ENCODE measurements at places on chromosomes 3 and 15.

GRCh38 chr15:22958487-22959280 is 21.5 kb downstream of the CYFIP1 start:
- DNase-seq: no peak

GRCh38 chr3:23987356-23987755 is 42.3 kb downstream of the NR1D2 start:
- DNase-seq: no peak

- no peak for DNase-seq
These were observed 5.7 kb upstream of the CD276 start for GRCh38 chr15:73678498-73678897.

GRCh38 chr3:130709671-130710070 is 37.0 kb downstream of the PIK3R4 start:
- no peak for DNase-seq

GRCh38 chr3:122975163-122975923 is 52.2 kb downstream of the SEMA5B start:
- DNase-seq: no peak

All from AG09319 (cell line).